ENCODE measurements at places on chromosomes 11 and 22.

DNA sequence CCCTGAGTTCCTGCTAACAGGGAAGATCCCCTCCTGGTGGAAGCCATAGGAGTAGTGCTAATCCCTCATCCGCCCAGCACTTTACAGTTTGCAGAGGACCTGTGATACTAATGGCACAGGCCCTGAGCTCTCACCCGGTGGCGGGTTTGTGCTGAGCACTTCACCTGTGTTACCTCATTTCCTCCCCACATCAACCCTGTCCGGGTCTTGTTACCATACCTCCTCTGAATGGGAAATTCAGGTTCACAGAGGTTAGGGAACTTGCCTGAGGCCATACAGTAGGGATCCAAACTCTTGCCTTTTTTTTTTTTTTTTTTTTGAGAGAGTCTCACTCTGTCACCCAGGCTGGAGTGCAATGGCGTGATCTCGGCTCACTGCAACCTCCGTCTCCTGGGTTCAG lies 25.2 kb downstream of the CAPN1 start:
- no peak for DNase-seq

DNA sequence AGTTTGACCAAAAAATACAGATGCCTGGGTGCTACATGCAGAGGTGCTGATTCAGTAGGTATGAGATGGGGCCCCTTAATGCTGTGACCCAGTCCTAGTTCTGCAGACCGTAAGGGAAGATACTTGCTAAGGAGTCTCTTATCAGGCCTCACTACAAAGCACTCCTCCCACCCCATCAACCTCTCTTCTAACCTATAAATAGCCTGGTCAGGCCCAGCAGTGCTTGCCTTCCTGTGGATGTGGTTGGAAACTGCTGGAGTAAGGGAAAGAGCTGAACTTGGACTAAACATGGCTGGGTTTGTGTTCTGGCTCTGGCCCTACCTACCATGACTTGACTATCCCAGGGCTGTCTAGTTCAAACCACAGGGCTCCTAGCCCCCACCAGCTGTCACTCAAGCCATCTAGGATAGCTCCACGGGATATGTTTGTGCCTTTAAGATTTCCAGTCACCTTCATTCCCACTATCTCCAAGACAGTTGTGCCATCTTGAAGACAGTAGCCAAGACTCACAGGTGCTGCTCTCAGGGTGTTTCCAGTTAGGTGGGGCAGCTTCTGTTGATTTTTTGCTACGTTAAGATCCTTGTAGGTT lies 9.5 kb upstream of the DKK3 start:
- DNase-seq: no peak

DNA sequence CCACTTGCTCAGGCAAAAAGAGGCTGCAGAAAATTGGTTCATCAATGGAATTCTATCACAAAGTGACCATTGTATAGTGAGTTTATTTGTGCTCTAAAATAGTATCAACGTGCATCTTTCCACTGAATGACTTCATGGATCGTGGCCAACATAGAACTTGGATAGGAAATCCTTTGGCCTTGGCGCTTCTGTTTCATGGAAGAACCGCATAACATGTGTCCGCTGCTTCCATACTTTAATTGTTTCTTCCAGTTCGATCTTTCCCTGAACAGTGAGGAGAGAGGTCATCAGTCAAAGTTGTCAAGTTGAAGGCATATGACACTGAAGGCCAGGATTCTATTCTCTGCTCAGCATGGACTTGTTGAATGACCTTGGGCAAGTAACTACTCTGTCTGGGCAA lies 4.5 kb downstream of the NDUFA6 start:
- DNase-seq: no peak

DNA sequence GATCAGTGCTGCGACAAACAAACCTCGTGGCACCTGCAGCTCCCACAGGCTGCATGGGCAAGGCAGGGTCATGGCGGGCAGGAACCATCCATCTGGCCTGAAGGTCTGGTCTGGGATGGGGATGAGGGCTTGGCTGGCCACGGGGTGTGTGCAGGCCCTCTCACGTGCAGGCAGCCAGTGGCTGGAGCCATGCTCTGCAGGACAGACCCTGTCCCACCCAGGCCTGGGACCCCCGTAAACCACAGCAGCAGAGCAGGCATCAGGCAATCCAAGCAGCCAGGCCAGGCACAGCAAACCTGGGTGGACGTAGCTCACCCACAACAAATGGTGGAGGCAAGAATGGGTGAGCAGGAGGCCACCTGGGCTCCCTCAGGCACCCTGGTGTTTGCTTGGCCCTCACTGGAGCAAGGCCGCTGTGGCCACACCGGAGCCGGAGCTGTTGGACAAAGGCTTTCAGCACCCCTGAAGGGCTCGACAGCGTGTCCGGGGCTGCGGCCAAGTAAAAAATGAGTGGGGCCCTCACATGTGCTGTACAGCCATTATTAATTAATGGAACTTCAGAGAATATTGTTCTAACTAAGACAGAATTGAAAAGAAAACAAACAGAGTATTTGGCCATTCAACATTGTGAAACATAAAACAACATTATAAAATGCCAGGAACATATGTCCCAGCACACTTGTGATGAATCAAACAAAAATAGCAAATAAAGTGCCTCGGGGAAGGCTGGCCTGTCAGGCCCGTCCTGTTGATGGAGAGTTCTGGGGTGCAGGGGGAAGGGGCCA lies 24.0 kb upstream of the GNB1L start:
- no peak for DNase-seq

DNA sequence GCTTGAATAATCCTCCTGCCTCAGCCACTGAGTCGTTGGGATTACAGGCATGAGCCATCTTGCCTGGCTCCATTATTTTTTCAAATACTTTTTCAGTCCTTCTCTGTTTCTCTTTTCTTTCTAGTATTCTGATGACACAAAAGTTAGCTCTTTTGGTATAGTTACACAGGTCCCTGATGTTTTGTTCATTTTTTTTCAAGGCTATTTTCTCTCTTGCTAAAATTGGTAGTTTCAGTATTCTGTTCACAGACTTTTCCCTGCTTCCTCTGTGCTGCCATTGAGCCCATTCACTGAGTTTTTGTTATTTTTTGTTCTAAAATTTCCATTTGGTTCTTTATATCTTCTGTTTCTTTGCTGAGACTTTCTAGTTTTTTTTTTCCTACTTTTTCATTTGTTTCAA lies 166.5 kb downstream of the UVRAG start:
- DNase-seq: no peak

GRCh38 chr11:17021511-17021910 lies 7.3 kb upstream of the PLEKHA7 start:
- no peak for DNase-seq

DNA sequence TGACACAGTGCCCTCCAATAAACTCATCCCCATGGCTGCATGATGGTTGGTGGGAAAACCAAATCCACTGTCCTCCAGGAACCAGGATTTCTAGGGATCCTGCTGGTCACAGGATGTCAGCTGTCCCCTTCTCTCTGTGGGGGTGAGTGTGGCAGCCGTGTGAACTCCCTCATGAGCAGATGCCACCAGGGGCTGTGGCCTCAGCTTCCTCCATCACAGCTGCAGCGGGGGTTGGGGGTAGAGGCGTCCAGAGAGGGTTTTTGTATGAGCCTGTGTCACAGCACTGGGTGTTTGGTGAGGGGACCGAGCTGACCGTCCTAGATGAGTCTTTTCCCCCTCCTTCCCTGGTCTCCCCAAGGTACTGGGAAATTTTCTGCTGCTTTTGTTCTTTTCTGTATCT lies 26.4 kb downstream of the IGLL5 start:
- DNase-seq: no peak

DNA sequence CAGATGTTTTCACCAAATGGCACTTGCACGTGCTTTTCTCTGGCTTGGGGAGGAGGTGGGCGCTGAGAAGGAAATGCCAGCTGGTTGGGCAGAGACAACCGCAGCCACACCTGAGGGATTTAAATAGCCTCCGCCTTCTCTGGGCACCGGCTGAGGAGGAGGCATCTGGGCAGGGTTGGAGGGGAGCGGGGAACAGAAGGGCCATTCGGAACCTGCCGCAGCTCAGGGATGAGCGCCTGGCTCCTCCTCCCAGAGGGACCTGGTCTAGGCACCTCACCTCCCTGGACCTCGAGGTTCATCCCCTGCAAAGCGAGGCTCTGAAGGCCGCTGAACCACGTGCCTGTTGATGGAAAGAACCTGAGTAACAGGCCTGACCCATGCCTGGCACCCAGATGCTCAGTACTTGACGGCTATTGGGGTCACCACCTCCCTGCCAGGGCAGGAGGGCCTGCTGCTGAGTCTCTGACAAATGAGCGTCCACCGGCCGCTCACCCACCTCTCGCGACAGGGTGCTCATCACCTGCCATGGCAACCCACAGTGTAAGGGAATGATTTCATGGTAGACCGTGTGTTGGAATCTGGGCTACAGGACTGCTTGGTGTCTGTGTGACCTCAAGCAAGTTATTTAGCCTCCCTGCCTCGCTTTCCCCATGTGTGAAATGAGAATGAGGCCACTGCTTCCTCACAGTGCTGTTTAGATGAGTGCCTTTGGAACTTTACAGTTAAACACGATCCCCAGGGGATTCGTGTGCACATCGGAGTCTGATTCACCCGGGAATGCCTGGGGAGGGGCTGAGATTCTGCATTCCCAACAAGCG lies 2.0 kb upstream of the KDELR3 start:
- DNase-seq: no peak

GRCh38 chr11:79050786-79051185 lies 390.0 kb downstream of the TENM4 start:
- DNase-seq: no peak

DNA sequence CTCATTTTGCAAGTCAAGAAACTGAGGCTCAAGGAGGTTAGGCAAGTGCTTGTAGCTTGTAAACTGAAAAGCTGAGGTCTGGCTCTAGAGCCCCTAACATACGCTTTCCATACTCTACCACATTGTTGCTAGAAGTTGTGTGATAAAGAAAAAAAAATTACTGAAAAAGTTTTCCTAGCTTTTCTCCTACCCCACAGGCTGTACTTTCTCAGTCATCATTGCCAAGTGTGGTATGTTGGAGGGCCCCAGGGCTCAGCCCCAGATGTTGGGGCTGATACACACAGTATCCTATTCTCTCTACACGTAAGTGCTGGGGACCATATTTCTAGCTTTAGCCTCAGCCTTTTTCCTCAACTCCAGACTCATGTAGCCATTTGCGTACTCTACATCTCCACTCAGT lies 16.0 kb downstream of the KREMEN1 start:
- DNase-seq: no peak

- DNase-seq: no peak
These were observed 44.6 kb downstream of the LMO2 start for GRCh38 chr11:33847251-33847650.

Data from stimulated activated CD8-positive, alpha-beta memory T cell treated with anti-CD3 and anti-CD28 coated beads, Interleukin-15, amount 100 ng/mL, for 48 hours (primary cell).